ENCODE measurements at places on chromosomes 13 and 19. TPM values are rescaled to one million over a fixed set of nuclear protein-coding genes. Genes with fewer than 3 reads are reported as not detected.

The DIRAS1 gene
- 23.1 TPM for total RNA-seq

The ENOX1 gene
- 45.2 TPM for total RNA-seq

The ICAM3 gene
- 0.94 TPM for total RNA-seq

The CGB8 gene
- not detected for total RNA-seq

The CEACAM20 gene
- total RNA-seq: not detected

The ZNF784 gene
- total RNA-seq: 5.1 TPM

The ZBTB32 gene
- not detected for total RNA-seq

The GPR108 gene
- total RNA-seq: 11.2 TPM

The SHISA7 gene
- total RNA-seq: 4.2 TPM

The FPR1 gene
- 6.7 TPM for total RNA-seq

The SLITRK5 gene
- 48.2 TPM for total RNA-seq

The CGB2 gene
- not detected for total RNA-seq

The TIMM50 gene
- 39.6 TPM for total RNA-seq

The FAM187B gene
- not detected for total RNA-seq

The ATP11A gene
- 6.7 TPM for total RNA-seq

The ZNF793 gene
- total RNA-seq: 51.3 TPM

The RNASEH2A gene
- 15.8 TPM for total RNA-seq

The NLRP4 gene
- under 0.01 TPM for total RNA-seq

The KIR3DL2 gene
- total RNA-seq: not detected

The PRX gene
- total RNA-seq: 2.5 TPM

The MAG gene
- 0.47 TPM for total RNA-seq

The TMPRSS9 gene
- 0.16 TPM for total RNA-seq

The F2RL3 gene
- under 0.01 TPM for total RNA-seq

The GSX1 gene
- total RNA-seq: not detected

The PSG11 gene
- total RNA-seq: not detected

The DIAPH3 gene
- 5.8 TPM for total RNA-seq

The PALM gene
- 95.9 TPM for total RNA-seq

The IGFL2 gene
- total RNA-seq: 0.31 TPM

The ZNF556 gene
- 0.16 TPM for total RNA-seq

The ZNF285 gene
- 36.3 TPM for total RNA-seq

The UNC13A gene
- total RNA-seq: 29.6 TPM

The SPRED3 gene
- 1.4 TPM for total RNA-seq

The TUBA3C gene
- not detected for total RNA-seq

The AMH gene
- total RNA-seq: not detected

The ADAMTS10 gene
- 46.0 TPM for total RNA-seq

The TUBGCP3 gene
- 32.9 TPM for total RNA-seq

The SIAH3 gene
- total RNA-seq: 9.8 TPM

The ADAMTSL5 gene
- not detected for total RNA-seq

The PRKCG gene
- total RNA-seq: 1.7 TPM

The ZNF681 gene
- 25.7 TPM for total RNA-seq

The RFPL4AL1 gene
- not detected for total RNA-seq

The PEAK3 gene
- total RNA-seq: not detected

The OR7D2 gene
- total RNA-seq: not detected

The SWSAP1 gene
- total RNA-seq: 1.6 TPM

The PTOV1 gene
- 99.2 TPM for total RNA-seq

The NBEA gene
- 251 TPM for total RNA-seq

The IZUMO2 gene
- not detected for total RNA-seq

The APOC4 gene
- total RNA-seq: not detected

The CALM3 gene
- 224 TPM for total RNA-seq

The ERICH6B gene
- total RNA-seq: not detected

The NUP62 gene
- 23.9 TPM for total RNA-seq

The MISP3 gene
- 1.6 TPM for total RNA-seq

The STAP2 gene
- 2.8 TPM for total RNA-seq

The ZNF415 gene
- 24.3 TPM for total RNA-seq

The ZNF649 gene
- 39.0 TPM for total RNA-seq

The SIGLEC12 gene
- total RNA-seq: not detected

The FBXO27 gene
- total RNA-seq: 5.6 TPM

The ERICH4 gene
- not detected for total RNA-seq
